GM19239 (cell line): ENCODE measurements at places on chromosomes 6 and 20.
A peak's percentile ranks its signal among the peaks of the same experiment; 100 is the strongest.

GRCh38 chr20:20969701-20970280 is 136.4 kb downstream of the LINC00237 start:
- DNase-seq, result no peak

DNA sequence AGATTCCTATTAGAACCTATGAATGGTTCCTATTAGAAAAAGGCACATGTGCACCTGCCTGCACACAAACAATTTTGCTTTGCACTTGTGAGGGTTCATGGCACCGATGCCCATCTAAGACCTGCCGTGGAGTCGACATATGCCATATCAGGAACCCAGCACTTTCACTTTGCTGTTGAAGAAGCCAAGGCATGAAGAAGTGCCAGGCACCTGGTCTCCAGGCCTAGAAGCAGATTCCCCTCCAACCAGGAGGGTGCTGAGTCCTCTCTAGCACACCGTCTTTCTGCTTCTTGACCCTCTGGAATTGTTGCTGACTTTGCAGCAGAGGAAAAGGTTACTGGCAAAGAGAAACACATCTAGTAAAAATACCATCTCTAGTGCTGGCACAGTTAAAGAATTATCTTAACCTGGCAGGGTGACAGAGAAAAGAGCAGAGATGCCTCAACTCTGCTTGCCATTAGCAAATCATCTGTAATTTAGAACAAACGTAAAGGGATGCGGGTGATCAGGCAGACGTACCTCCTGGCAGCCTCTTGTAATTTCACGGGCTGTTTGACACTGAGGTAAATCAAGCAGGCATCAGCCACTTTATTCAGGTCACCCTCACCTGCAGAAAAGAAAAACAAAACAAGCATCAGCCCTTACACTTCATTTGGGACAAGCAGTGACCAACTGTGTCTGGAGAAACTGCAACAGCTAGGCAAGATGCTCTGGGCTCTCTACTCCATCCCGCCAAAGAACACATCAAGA is 37.2 kb downstream of the TTI1 start:
- DNase-seq, result no peak

DNA sequence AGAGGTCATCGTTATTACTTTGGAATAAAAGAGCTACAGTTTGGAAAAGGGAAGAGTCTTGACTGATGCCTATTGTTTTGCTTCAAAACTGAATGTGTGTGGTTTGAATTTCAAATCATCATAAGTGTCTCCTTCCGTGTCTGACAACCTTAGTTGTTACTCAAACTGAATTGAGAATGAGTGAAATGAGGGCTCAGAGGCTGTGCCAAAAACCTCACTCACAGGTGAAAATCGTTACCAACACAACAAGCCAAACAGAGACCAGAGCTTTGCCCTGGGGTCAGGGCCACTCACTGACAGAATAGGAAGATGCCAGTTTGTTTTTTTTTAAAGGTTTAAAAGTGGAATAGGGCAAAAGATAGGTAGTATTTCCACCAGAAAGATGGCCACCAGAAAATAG is 15.2 kb upstream of the SIRT5 start:
- no peak for DNase-seq

DNA sequence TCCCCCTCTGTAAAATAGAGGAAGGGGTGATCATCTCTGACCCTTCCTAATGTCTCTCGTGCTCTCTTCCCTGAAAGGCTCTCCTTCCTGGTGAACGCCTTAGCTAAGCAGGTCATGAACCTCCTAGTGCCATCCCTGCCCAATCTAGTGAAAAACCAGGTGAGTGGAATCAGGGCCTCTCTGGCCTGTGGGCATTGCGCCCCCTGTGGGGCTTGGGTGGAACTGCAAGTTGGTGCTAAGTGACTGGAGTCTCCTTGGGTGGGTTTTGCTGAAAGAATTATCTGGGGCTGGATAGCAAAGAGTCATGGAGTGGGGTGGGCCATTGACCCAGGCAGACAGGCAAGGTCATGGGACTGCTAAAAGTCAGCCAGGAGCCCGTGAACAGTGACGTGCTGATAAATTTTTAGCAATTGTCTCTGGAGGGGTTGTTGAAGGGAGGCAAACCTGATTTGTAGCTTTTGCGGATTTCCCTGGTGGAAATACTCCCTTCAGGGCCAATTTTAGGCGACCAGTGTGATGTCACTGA is 8.9 kb downstream of the BPIFB1 start:
- DNase-seq, result peak; percentile 64

GRCh38 chr6:100176951-100177710 is 183.1 kb upstream of the MCHR2 start:
- no peak for DNase-seq

- no peak for DNase-seq
These were observed 502.0 kb downstream of the BMP2 start for GRCh38 chr20:7269452-7269851.

DNA sequence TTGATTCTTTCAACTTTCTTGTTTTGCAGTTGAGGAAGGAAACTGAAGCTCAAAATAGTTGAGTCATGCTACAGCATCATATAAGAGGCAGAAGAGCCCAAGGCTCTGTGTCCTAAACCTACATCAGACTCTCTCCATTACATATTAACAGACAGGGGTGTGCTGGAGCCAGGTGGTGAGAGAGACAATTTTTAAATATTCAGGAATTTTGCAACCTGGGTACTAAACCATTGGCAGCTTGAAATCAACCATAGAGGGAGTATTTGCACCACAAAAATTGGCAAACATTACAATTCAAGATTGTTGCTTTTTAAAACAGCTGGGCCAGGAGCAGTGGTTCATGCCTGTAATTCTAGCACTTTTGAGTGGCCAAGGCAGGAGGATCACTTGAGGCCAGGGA is 65.8 kb upstream of the SOX4 start:
- no peak for DNase-seq

DNA sequence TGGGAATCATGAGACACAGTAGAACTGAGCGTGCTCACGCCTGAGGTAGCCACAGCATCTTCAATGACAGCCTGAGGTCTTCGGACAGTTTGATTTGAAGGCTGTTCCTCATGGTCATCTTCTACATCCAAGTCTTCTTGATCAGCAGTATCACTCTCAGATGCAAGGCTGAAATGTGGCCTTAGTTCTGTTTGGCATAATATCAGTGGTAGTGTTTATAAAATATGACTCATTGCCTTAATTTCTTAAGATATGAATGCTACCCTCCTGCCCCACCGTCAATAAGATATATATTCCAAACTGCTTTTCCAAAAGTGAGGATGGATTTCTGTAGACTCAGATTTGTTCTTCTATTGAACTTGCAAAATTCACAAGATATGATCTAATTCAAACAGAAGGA is 17.5 kb upstream of the MAP7 start:
- DNase-seq, result no peak

GRCh38 chr6:113361014-113361645 is 496.0 kb upstream of the MARCKS start:
- DNase-seq, result no peak

GRCh38 chr6:104995989-104996617 is 39.2 kb downstream of the LIN28B start:
- no peak for DNase-seq

DNA sequence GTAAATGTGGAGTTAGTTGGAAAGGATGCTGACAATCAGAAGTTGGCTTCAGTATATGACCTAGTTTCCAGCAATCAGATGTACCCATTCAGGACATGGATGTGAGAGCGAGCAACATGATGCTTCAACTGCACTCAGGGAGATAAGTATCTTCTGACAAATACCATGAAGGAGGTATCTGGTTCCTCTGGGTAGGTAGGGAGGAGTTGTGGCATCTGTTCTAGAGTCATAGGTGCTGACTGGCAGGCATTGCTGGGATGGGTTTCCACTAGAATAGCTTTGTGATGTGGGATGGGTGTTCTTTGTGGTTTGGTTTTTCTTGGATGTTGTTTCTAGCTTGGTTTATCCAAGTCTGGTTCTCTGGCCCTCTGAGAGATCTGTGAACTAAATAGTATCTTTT is 3.9 kb upstream of the REV3L start:
- DNase-seq, result no peak

- no peak for DNase-seq
These were observed 578 bp upstream of the PTGIS start for GRCh38 chr20:49568278-49569151.

DNA sequence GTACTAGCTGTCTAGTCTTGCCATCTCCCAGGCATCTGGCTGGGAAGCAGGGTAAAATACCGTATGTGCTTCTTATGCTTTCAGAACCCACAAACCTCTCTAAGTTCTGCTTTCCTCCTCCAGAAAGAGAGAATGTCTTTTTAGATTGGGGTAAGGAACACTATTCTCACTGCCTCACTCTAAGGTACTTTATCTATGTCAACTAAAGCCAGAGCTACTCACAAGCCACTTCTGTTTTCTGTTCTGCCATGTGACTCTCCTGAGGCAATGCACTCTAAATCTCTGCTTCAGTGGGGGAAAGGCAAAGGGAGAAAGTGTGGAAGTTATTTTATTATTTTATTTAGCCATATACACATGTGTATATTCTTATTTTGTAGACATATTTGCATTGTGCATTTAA is 15.6 kb downstream of the MEP1A start:
- DNase-seq, result no peak
